Stimulated activated CD8-positive, alpha-beta memory T cell treated with anti-CD3 and anti-CD28 coated beads, Interleukin-7, amount 100 ng/mL, for 4 hours (primary cell): ENCODE measurements at places on chromosomes 11 and 22.

DNA sequence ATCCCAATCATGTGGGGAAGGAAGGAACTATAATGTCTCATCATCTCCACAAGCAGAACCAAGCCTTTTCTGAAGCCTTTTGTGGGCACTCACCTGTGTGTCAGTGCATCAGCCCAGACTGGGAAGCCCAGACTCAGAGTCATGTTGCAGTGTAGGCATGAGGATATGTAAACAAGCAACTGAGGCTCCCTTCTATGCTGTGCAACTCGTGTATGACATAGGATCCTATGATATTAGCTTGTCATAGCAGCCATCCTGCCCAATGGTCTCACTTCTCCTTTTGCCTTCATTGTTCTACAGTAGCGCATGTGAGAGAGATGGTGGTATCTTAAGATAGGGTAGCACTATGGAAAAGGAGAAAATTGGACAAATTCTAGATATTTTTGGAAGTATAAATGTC is 103.4 kb upstream of the OLFML1 start:
- no peak for DNase-seq

GRCh38 chr11:69138265-69138664 is 17.5 kb upstream of the SMIM38 start:
- no peak for DNase-seq

- DNase-seq = no peak
Measured at GRCh38 chr22:37640591-37641560, 1.4 kb downstream of the SH3BP1 start.

DNA sequence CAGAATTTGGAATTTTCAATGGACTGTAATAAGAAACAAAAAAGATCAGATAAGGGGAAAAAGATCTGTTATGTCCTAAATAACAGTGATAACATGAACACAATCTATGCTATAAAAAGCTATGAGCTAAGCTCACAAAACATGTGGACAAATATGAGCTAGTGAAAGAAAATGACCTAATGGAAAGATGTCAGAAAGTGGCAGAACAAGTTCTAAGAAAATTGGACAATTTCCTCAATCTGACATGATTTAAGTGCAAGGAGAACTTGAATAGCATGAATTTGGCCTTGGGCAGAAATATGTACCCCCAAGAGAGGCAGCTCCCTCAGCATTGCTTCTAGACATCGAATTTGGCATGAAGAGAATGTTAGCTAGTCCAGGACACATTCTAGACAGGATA is 212.0 kb upstream of the PGR start:
- no peak for DNase-seq

- no peak for DNase-seq
Measured at GRCh38 chr11:125228993-125229392, 64.4 kb downstream of the PKNOX2 start.

- no peak for DNase-seq
Measured at GRCh38 chr11:20197881-20198280, 37.6 kb upstream of the DBX1 start.

GRCh38 chr11:2265396-2265795 is 5.0 kb downstream of the ASCL2 start:
- no peak for DNase-seq

GRCh38 chr11:69587454-69588090 is 53.4 kb upstream of the CCND1 start:
- DNase-seq = no peak

DNA sequence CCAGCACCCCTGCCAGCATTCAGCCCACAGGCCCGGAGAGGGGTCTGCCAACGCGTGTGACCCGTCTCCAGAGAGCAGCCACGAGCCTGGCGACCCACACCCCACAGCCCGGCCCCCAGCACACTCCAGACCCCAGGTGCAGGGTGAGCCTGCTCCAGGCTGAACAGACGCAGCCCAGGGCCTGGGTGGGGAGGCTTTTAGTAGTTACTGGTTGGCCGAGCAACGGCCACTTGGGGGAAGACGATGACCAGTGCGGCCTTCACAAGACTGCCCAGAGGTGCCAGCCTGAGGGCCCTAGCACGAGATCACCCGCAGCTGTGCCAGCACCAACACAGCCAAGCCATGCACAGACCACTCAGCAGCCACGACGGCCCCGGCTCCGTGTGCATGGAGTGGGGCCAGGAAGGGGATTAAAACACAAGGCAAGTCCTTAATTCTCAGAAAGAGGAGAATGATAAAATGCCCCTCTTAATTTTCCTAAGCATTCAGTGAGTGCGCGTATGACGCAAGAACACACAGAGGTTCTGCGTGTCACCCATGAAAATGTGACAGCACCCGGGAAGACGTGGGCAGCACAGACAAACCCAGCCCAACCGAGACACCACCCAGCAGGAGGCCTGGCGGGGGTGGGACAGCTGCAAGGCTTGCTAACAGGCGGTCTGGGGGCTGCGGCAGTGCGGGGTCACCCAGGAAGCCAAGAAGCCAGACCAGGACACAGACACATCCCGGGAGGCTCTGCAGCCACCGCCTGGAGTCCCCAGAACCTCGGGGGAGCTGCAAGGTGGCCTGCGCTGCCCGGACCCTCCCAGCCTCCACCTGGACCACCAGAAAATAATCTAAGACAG is 47.6 kb downstream of the BRD1 start:
- no peak for DNase-seq

DNA sequence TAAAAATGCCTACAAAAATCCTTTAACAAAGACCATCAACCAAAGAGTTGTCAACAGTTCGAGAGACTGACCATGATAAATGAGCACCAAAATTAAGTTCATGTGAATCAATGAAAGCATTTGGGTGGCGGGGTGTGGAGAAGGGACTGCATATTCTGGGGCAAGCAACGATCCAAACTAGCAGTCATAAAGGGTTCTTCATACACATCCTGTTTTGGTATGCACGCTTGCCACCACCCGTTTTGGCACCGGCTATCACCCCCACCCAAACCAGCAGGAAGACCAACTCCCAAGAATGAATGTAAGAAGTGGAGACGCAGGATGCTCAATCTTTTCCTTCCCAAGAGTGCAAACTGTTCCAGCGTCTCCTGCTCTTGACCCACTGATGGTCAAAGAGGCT is 80.8 kb downstream of the SGSM3 start:
- no peak for DNase-seq

DNA sequence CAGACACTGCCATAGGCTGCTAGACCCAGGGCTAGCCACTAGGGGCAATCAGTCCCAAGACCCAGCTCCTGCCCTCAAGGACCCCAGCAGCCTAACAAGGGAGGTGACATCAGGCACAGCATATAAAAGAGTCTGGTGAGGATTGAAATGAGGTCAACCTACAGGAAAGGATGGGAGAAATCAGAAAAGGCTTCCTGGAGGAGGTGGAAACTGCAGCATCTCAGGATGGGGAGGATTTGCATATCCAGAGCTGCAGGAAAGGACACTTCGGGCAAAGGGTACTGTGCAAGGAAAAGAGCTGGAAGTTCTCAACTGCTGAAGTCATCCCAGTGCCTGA is 2.9 kb upstream of the ARFGAP2 start:
- DNase-seq = no peak
